ENCODE measurements at places on chromosomes 3 and 15. TPM values are rescaled to one million over a fixed set of nuclear protein-coding genes. Genes with fewer than 3 reads are reported as not detected.

GOLGA6L22 gene
- not detected for total RNA-seq

C3orf85 gene
- not detected for total RNA-seq

FBXO45 gene
- total RNA-seq: 15.4 TPM

ADGRG7 gene
- not detected for total RNA-seq

RCCD1 gene
- 70.4 TPM for total RNA-seq

NAA80 gene
- total RNA-seq: 8.3 TPM

IDH2 gene
- total RNA-seq: 73.8 TPM

VILL gene
- 1.2 TPM for total RNA-seq

SYNPR gene
- total RNA-seq: not detected

MRPL3 gene
- 286 TPM for total RNA-seq

SRGAP3 gene
- total RNA-seq: 1.8 TPM

GOLGA8S gene
- not detected for total RNA-seq
